Effector memory CD8-positive, alpha-beta T cell (primary cell): ENCODE measurements at places on chromosomes 12 and 14.

- DNase-seq = no peak
Observed at GRCh38 chr12:116213014-116213413, 64.5 kb downstream of the MED13L start.

- DNase-seq = no peak
Observed at GRCh38 chr12:127414636-127415035, 852.3 kb upstream of the TMEM132C start.

DNA sequence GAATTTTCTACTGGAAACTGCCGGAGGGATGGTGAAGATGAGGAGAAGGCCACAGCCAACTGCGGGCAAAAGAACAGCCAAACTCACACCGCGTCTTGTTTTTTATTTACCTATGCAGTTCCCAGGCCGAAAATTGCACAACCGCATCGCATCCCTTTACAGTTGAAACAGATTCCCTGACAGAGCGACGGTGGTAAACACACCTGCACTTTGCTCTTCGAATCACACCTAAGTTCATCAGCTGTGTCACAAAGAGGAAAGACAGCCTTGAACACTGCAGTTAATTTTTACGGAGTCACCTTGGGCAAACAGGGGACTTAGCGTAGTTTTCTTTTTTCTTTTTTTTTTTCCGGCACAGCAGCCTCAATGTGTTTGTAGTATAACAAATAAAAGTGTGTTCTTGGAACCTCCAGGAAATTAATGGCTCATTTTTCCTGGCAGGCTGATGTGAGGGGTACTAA lies 272.0 kb upstream of the DIO3 start:
- no peak for DNase-seq

DNA sequence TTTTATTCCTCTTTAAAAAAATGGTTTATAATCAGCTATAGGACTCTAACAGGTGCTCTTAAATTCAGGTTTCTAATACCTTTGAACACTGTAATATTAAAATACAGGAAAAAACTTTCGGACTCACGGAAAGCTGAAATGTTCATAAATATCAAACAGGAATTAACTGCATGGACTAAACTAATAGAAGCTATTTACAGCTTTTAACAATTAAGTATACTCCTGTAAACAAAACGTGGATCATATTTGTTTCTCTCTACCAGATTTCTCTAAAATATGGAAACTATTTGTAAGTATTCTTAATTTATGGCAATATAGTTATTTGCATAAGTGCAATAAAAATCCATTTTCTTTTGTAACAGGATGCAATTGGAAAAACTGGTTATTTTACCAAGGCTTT lies 108.9 kb upstream of the RESF1 start:
- no peak for DNase-seq

- peak; percentile 17 for DNase-seq
Observed at GRCh38 chr14:91108941-91109611, 4.8 kb upstream of the DGLUCY start.

- no peak for DNase-seq
Observed at GRCh38 chr12:91940826-91941570, 204.6 kb downstream of the BTG1 start.
